ENCODE measurements at places on chromosomes 6 and 20.

DNA sequence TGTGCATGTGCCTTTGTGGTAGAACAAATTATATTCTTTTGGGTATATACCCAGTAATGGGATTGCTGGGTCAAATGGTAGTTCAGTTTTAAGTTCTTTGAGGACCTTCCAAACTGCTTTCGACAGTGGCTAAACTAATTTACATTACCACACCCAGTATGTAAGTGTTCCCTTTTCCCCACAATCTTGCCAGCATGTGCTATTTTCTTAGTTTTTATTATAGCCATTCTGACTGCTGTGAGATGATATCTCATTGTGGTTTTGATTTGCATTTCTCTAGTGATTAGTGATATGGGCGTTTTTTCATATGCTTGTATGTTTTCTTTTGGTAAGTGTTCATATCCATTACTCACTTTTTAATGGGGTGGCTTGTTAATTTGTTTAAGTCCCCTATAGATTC, 251.6 kb upstream of the DEFB112 start:
- no peak for DNase-seq

DNA sequence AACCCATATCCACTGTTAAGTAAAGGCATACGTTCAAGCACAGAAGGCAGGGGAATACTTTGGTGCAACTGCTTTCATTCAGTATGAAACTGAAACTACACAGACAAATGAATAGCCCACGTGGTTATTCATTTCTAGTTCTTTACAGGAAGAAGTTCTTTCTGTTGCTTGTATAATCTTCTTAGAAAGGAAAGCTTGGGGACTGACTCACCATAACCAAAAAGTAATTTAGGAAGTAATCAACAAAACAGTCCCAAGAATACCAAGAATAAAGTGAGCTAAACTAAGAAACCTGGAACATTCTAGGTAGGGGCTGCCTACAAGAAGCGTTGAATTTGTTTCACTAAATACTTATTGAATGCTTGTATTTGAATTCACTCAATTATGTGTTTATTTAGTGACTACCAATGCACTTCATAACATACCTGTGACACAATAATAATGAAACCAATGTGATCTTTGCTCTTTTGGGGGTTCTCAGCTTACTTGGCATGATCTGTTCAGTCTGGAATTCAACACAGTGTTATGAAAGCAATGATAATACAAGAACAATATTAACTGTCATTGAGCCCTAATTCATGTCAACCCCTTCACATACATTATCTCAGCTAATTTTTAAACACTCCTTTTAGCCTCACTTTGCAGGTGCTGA, 25.1 kb upstream of the KIAA0408 start:
- no peak for DNase-seq

DNA sequence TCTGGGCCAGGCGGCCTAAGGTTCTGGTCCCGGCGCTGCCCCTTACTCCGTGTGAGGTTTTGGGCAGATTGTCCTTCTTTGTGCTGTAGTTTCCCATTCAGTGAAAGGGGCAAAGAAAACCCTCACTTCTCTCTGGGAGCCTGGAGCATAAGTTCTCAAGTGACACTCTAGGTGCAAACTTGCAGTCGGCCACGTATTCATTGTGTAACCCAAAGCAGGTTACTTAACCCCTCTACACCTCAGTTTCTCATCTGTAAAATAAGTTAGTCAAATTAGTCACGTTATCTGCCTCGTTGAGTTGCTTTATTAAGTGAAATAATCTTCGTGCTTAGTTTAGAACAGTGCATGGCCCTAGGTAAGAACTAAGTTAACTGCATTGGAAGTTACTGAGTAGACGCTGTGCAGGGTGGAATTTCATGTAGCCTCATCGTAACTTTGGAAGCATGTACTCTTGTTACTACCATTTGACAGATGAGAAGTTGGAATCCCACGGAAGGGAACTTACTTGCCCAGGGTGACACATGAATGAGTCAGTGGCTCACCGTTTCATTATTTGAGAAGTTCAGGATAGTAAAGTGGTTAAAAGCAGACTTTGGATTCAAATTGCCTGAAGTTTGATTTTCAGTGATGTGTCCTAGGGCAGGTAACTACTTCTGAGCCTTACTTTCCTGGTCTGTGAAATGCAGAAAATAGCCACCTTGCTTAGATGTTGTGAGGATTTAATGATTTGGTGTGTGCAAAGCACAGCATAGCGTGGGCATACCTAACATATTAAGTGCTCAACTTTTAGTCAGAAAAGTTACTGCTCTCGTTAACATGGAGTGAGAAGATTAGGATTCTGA, 556 bp upstream of the MROH8 start:
- DNase-seq, result no peak

- no peak for DNase-seq
These were observed 12.2 kb upstream of the HBS1L start for GRCh38 chr6:135066806-135067205.

DNA sequence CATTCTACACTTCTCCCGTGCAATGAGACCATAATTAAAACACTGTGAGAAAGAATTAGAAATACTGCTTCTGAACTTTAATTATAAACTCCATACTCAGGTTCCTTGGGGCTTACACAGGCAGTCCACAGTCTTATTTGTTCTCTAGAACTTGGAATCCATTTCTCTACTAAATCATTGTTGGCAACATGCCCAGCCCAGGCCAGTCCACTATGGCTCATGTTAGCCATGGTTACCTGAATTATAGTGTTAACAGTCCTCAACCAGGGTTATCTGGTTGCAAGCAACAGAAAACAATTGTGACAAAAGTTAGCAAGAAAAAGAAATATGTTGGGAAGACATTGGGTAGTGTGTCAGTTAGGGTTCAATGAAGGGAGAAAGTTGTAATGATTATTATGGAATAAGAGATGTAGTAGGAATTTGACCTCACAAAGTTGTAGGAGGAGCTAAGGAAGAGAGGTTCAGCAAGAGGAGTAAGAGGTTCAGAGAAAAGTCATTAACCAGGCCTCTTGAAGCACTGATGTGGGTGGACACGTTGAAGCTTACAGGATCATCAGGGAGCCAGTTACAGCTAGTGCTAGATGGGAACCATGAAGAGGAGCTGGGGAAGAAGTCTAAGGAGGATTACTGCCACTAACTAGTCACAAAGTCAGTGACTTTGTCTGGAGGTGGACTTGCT, 352.5 kb upstream of the PRND start:
- DNase-seq, result no peak

DNA sequence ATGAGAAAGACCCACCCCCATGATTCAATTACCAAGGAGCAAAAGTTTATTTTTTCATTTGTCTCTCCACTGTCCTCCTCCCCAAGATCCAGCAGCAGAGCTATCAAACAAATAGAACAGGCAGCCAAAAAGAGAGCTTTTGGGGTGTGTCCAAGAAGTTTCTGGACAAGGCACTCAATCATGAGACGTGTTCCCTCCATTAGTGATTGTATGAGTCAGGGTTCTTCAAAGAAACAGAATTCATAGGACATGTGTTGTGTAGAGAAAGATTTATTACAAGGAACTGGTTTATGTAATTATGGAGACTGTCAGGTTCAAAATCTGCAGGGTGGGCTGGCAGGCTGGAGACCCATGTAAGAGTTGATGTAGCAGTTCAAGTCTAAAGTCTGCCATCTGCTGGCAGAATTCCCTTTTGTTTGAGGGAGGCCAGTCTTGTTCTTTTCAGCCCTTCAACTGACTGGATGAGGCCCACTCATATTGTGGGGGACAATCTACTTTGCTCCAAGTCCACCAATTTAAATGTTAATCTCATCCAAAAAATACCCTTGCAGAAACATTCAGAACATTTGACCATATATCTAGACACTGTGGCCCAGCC, 248.1 kb upstream of the OPRM1 start:
- no peak for DNase-seq

DNA sequence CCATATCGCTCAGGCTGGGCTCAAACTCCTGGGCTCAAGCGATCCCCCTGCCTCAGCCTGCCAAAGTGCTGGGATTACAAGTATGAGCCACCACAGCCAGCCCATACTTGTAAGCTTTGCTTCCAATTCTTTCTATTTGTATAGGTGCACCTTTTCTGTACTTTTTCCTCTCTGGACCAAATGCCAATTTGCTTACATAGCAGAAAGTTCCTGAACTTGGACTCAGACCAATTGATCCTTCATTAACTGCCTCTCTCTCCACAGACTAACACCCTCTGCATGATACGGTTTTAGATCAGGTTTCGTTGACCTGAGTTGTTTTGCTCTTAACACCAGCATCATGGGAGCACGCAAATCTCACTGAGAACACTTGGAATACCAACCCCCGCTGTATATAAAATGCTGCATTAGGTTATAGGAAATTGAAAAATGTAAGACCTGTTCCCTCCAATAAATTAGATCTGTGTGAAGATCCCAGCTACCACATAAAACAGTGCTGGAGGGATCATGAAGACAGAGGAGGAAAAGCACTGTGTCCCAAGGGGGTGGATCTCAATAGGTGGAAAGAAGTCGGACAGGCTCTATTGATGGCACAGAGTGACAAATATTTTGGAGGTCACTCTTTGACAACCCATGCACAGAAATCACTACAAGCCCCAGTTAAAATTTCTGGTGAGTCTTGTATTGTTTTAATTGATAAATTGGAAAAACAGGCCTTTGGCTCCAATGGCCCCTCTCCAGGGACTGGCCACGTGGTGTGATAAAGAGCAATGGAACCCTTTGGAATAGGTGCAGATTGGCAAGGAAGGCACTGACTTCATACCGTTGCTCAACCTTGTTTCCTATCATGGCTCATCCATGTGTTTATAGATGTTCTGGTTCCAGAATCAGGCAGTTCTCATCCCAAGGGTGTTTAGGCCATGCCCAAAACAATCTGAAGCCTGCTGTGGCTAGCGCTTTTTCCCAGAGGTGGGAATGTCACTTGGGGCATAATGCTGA, 51.2 kb downstream of the ISM1 start:
- no peak for DNase-seq

DNA sequence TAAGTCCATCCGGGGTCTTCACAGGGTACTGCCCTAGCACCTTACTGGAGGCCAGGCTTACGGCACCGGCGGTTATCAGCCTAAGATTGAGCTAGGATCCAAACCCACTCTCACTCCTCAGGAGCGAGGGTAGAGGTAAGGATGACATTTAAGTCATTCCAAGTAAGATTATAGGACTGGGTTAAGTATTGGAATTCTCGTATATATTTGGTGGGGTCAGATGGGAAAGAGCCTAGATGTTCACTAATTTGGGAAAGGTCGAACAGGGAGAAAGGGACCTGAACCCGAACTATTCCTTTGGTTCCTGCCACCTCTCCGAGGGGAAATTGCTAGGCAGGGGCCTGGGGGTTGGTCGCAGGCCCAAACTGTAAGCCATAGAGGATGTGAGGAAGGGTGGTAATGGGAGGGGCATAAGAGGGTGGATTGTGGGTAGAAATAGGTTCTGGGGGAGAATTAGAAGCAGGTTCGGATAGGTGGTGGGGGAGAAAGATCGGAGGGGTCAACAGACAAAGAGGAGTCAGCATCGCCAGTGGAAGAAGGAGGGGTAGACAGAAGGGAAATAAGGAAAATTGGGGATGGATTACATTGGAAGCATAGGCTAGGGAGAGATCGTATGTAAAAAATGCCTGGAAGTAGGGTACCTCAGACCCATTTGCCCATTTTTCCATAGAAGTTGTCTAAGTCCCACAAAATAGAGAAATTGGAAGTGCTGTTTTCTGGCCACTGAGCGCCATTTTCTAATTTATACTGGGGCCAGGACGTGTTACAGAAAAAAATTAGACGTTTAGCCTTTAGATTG, 747.1 kb upstream of the ADGRB3 start:
- DNase-seq, result no peak

- DNase-seq, result no peak
These were observed 170.1 kb downstream of the LRFN2 start for GRCh38 chr6:40417031-40417430.
